Mesothelial cell of epicardium (in vitro differentiated cells): ENCODE measurements at places on chromosomes 1 and 21. TPM values are rescaled to one million over a fixed set of nuclear protein-coding genes. Genes with fewer than 3 reads are reported as not detected.
A peak's percentile ranks its signal among the peaks of the same experiment; 100 is the strongest.

DNA sequence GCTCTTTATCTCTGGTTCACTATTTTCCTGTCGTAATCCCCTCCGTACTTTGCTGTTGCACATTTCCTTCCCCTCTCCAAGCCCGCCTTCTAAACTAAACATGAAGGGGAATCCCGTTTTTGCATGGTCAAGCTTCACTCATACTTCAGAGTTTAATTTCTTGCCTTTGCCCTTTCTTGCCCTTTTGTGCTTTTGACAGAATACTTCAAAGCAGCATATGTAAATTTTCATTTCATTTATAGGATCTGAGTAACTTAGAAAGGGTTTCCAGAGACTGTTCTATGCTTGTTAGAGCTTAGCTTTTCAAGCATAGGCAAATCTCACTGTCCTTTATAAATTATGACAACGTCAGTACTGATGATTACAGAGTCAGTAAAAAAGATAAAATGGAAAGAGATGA, 27.7 kb downstream of the SPATA45 start:
- no peak overlapping the region for H3K4me3 ChIP-seq

- peaks cover 32% of the 10 kb centered on the region for H3K36me3 ChIP-seq
- H3K27me3 ChIP-seq: no peaks in the 10 kb centered on the region
- no peak for DNase-seq
These were observed 49.4 kb upstream of the FASLG start for GRCh38 chr1:172609528-172609927.

DNA sequence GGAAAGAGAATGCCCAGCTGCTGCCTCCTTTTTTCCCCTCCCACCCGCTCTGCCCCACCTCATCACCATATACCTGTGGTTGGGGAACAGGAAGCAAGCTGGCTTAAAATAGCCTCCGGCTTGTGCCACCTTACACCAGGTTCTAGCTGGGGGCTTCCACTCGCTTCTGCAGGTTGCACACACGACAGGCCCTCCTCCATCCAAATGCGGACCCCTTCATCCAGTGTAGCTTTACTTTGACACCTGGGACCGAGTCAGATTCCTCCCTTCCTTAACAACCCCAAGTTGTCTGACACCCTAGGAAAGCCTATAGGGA, 14.6 kb downstream of the BLACAT1 start:
- no peak overlapping the region for H3K4me3 ChIP-seq
- peaks cover 65% of the 10 kb centered on the region for H3K4me1 ChIP-seq
- H3K27ac ChIP-seq: peak overlapping the region; percentile 40
- no peaks in the 10 kb centered on the region for H3K36me3 ChIP-seq
- peaks cover 2% of the 10 kb centered on the region for H3K27me3 ChIP-seq

DNA sequence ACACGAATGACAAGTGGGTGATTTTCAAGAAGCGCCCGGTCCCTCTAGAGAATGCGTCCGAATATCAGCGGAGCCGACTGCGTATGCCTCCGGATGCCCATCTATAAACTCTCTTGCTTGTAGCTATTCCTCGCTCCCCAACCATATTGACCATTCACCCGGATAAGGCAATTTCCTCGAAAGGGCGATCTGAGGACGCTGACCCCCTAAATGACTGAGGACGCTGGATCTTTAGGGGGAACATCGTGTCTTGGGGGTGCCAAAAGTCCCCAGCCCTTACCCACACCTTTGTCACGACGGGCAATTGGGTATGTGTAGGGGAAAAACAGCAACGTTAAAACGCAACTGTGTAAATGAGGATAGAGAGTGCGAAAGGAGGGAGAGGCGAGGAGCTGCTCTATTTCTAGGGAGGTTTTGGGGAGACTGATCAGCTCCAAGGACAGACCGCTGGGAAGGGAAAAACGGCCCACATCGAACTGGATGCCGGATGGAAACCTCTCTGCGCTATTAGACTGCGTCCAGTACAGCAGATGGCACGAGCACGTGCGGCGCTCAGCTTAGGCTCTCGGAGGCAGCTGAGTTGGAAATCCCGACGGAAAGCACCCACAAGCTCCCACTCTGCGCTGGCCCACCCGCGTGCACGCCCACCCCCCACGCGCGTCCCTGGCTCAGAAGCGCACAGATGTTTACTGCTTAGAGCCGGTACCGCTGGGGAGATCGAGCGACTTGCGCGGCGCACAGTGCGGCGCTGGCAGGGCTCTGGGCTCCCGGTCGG, 2.9 kb upstream of the PRRX1 start:
- DNase-seq: peak; percentile 43
- H3K27ac ChIP-seq: peak overlapping the region; percentile 47
- no peaks in the 10 kb centered on the region for H3K36me3 ChIP-seq
- H3K4me3 ChIP-seq: peak overlapping the region; percentile 54
- H3K4me1 ChIP-seq: peaks cover 35% of the 10 kb centered on the region

GRCh38 chr1:164771619-164772361, 212.8 kb downstream of the PBX1 start:
- peaks cover 99% of the 10 kb centered on the region for H3K4me1 ChIP-seq
- peak overlapping the region; percentile 41 for H3K4me3 ChIP-seq
- no peaks in the 10 kb centered on the region for H3K27me3 ChIP-seq
- peak overlapping the region; percentile 95 for H3K27ac ChIP-seq

- no peak for DNase-seq
- no peaks in the 10 kb centered on the region for H3K27me3 ChIP-seq
- no peak overlapping the region for H3K27ac ChIP-seq
- no peak overlapping the region for H3K4me3 ChIP-seq
These were observed 41.8 kb downstream of the SGIP1 start for GRCh38 chr1:66575739-66576138.

The ACTL8 gene
- total RNA-seq: not detected in 3 replicates

The CYP4X1 gene
- 0.36 to 0.94 TPM (median 0.62 TPM) in 3 replicates for total RNA-seq

The FNDC5 gene
- 162 to 165 TPM (median 164 TPM) in 3 replicates for total RNA-seq

The TEDDM1 gene
- not detected in 3 replicates for total RNA-seq

The NPL gene
- total RNA-seq: 3.9 to 5.8 TPM (median 4.9 TPM) in 3 replicates

The CYP4A11 gene
- not detected in 3 replicates for total RNA-seq
